ENCODE measurements at places on chromosomes 2 and 18.

DNA sequence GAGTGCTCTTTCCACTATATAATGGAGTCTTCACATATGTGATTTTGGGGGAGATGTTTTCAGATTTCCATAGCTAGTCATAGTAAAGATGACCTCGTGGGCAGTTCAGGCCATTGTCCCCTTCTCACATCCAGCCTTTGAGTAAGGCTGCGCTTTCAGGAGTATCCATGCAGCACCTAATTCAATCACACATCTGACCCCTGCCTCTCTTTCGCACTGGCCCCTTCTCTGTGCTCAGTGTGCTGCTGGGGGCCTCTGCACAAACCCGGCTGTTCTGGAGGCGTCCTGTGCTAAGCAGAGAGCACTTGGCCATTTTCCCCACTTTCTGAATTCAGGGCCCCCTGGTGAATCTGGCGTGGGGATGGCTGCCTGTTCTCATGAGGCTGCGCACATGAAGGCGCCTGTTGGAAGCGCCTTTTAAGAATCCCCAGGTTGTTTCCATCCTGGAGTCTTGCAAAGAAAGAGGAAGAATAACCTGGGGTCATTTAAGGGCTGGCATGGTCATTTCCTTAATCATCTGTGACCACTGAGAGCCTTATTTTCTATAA lies 96.0 kb upstream of the ALPP start:
- DNase-seq = no peak

GRCh38 chr2:207334624-207335371 lies 169.1 kb upstream of the KLF7 start:
- DNase-seq = peak; percentile 82

DNA sequence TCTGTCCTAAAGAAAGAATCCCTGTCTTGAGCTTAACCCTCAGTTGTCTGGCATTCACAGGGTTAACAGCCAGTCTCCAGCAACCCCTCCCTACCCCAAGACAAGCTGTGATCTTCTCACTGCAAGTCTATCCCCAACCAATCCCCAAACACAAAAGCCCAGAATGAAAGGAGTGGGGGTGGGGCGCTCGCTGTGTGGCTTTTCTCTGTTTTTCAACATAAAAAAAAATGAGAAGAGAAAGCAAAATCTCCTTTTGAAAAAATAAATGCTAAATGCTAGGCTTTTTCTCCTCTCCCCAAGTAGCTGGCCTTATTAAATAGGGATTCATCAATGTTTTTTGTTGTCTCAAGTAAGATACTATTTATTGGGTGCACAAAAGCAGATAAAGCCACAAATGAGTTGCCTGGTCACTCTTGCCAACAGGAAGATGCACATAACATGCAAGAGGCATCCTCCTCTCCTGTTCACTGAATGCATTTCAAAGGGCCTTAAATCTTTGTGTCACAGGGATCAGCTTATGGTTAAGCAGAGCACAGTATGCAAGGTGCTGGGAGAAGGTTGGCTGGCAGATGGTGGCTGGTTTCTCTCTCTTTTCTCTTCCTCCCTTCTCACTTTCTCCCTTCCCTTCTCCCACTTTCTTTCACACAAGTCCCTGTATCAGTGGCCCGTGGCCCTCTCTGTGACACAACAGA lies 225.6 kb downstream of the CMPK2 start:
- DNase-seq = no peak

DNA sequence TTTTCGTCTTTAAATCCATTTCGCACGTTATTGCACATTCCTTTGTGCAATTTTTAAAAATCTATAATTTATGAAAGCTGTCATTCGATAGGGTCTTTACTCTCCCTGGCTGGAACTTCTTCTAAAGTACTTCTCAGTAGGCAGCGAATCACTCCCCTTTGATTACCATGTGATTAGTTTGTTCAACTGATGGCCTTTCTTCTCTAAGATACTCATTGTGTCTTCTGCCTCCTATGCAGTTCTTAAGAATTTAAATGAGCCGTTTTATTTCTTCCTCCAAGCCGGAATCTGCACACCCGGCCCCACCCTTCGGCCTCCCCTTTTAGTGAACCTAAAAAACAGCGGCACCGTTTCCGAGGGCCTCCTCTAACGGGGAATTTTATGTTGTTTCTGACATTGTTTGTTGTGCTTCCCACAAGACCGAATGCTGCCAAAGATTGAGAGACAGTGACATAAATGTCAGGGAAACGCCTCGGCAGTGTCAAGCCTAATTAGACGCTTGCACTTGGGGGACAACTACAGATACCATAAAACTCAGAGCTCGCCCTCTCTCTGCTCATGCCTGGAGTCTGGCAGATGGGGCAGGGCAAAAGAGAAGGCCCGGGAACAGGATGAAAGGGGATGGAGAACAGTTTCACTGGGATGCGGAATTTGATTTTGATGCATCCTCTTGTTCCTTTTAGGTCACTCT lies 255.3 kb downstream of the BCL11A start:
- no peak for DNase-seq

- no peak for DNase-seq
Measured at GRCh38 chr2:174235680-174236079, 12.7 kb downstream of the OLA1 start.

- peak; percentile 39 for DNase-seq
Measured at GRCh38 chr2:68832233-68832869, 38.8 kb downstream of the BMP10 start.

DNA sequence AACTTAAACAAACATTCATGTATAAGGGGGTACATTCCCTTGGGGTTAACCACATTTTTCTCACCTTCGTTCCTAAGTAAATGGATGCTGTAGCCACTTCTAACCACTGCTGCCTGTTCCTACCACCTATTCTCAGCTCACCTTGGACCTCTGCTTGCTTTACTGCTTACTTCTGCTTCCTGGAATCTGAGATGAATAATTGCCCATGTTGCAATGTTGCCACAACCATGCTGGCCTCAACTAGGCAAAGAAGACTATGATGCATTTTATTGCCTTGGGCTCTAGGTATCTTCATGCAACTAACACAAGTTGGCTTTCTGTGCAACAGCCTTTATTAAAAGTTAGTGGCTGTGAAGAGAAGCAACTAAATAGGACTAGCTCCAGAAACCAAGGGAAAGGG lies 106.3 kb upstream of the TCF4 start:
- peak; percentile 45 for DNase-seq

All from PC-9 (cell line).